ENCODE measurements at places on chromosomes 5 and 9.

GRCh38 chr5:108382784-108383330, 959 bp upstream of the FBXL17 start:
- DNase-seq = peak; percentile 17

GRCh38 chr9:79766091-79766490, 194.3 kb downstream of the TLE4 start:
- DNase-seq = no peak

GRCh38 chr9:34211395-34211794, 32.6 kb downstream of the UBAP1 start:
- no peak for DNase-seq

DNA sequence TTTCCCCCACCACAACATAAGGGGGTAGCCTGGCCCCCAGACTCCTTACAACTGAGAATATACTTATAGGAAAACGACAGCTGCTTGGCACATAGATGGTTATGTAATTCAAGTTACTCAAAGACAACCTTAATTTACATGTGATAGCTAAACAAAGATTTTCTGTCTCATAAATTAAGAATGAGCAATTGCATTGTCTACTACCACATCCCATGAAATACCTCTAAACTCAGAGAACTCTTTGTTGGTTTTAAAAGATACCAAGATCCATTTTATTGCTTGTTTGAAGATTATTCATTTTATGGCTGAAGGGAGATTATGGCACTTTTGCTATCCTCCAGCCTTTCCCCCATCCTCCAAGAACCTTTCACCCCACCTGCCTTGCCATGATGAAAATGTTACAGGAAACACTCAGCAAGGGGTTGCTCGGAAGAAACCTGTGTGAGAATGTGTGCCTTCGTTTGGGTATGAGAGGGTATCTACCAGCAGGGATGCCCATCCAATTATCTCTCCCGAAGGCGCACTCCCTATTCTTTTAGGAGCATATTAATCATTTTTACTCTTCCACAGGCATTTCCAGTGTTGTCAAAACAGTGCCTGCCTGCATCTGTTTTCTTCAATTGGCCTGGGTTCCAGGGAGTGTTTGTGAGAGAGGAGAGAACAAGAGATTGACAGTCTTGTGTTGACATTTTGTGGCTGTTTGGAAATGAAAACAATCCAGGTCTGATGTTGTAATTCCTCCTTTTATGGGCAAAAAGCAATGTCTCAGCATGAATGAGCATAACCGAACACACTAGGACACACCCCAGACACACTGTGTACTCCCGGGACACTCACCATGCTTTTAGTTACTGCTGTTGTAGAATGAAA, 208.0 kb upstream of the ANKRD55 start:
- no peak for DNase-seq

GRCh38 chr9:122342323-122343050, 28.3 kb upstream of the PTGS1 start:
- DNase-seq = no peak

- DNase-seq = no peak
Observed at GRCh38 chr9:134975253-134975652, 57.5 kb upstream of the FCN1 start.

GRCh38 chr5:149456597-149457392, 77.7 kb upstream of the IL17B start:
- no peak for DNase-seq

GRCh38 chr5:68443091-68443490, 227.5 kb downstream of the PIK3R1 start:
- no peak for DNase-seq

GRCh38 chr5:38790891-38791290, 54.9 kb upstream of the OSMR start:
- no peak for DNase-seq

Data from NCI-H2081 (cell line).